MG63 (cell line): ENCODE measurements at places on chromosomes 5 and 9. TPM values are rescaled to one million over a fixed set of nuclear protein-coding genes. Genes with fewer than 3 reads are reported as not detected.

Gene PCDH1
- 3.8 and 12.8 TPM in 2 replicates for total RNA-seq

Gene EFCAB9
- not detected in 2 replicates for total RNA-seq

Gene GBGT1
- 7.2 and 7.6 TPM in 2 replicates for total RNA-seq

Gene ZFP2
- total RNA-seq, result 0.03 and 24.9 TPM in 2 replicates

Gene CTXN3
- total RNA-seq, result not detected in 2 replicates

Gene SCAI
- total RNA-seq, result 13.2 and 25.5 TPM in 2 replicates

Gene SLC35A4
- 21.7 and 24.8 TPM in 2 replicates for total RNA-seq

Gene TTC23L
- not detected in 2 replicates for total RNA-seq

Gene SLC25A2
- not detected in 2 replicates for total RNA-seq

Gene PCDHGC3
- total RNA-seq, result 42.3 and 49.8 TPM in 2 replicates

Gene SPINK13
- total RNA-seq, result 0.30 TPM in 1 of 2 replicates, not detected in the other

Gene GPR150
- not detected in 2 replicates for total RNA-seq

Gene RMRP
- 8,012 and 15,182 TPM in 2 replicates for total RNA-seq

Gene C6
- not detected in 2 replicates for total RNA-seq

Gene CDKN2B
- total RNA-seq, result not detected in 2 replicates

Gene PARP8
- total RNA-seq, result 0.25 and 0.66 TPM in 2 replicates

Gene HRH2
- not detected in 2 replicates for total RNA-seq

Gene CSF1R
- 0.26 TPM in 1 of 2 replicates, not detected in the other for total RNA-seq

Gene EGFL7
- 24.5 and 25.9 TPM in 2 replicates for total RNA-seq

Gene PDCD1LG2
- 0.82 and 1.1 TPM in 2 replicates for total RNA-seq

Gene SPOCK1
- 37.9 and 92.3 TPM in 2 replicates for total RNA-seq

Gene SLC25A51
- 9.0 and 15.9 TPM in 2 replicates for total RNA-seq

Gene SLIT3
- 6.3 and 8.0 TPM in 2 replicates for total RNA-seq
